ENCODE measurements at places on chromosomes 3 and 15. TPM values are rescaled to one million over a fixed set of nuclear protein-coding genes. Genes with fewer than 3 reads are reported as not detected.

Gene SNRPA1
- total RNA-seq, result 219 TPM

Gene SH3BP5
- total RNA-seq, result 2.4 TPM

Gene MEX3B
- total RNA-seq, result 0.40 TPM

Gene IL16
- total RNA-seq, result 110 TPM

Gene LOXL1
- total RNA-seq, result 2.1 TPM

Gene ABHD6
- 6.4 TPM for total RNA-seq

Gene PTPRG
- 0.06 TPM for total RNA-seq

Gene VPS8
- 20.0 TPM for total RNA-seq

Gene SST
- total RNA-seq, result not detected

Gene PTH1R
- total RNA-seq, result not detected

Gene CTDSPL
- 2.3 TPM for total RNA-seq

Gene BSN
- total RNA-seq, result 0.10 TPM

Gene LDHAL6B
- not detected for total RNA-seq

Gene CLCN2
- total RNA-seq, result 5.0 TPM

Gene FBXO40
- not detected for total RNA-seq

Gene CCDC13
- total RNA-seq, result 0.49 TPM

Gene HOMER2
- 3.1 TPM for total RNA-seq

Gene CLRN1
- not detected for total RNA-seq

Gene NGLY1
- total RNA-seq, result 72.8 TPM

Gene CAND2
- 2.6 TPM for total RNA-seq

Gene HACL1
- total RNA-seq, result 23.0 TPM

Gene PP2D1
- not detected for total RNA-seq

Gene ITGA11
- 1.7 TPM for total RNA-seq

Gene C3orf22
- not detected for total RNA-seq

Gene TLR9
- total RNA-seq, result 0.85 TPM

Gene B3GALNT1
- 16.4 TPM for total RNA-seq

Gene FETUB
- total RNA-seq, result not detected

Gene KIF15
- 36.7 TPM for total RNA-seq

Gene PLA2G4E
- total RNA-seq, result not detected

Gene RASGRP1
- 46.6 TPM for total RNA-seq

Gene CSPG5
- 0.56 TPM for total RNA-seq

Gene RTP3
- total RNA-seq, result not detected

Measured in activated naive CD8-positive, alpha-beta T cell treated with anti-CD3 and anti-CD28 coated beads for 36 hours (primary cell).